NCI-H1436 treated with DMSO at 0.1 percent for 48 hours (cell line): ENCODE measurements at places on chromosomes 2 and 18.

- no peak for DNase-seq
Observed at GRCh38 chr18:46400449-46400848, 256.6 kb downstream of the LOXHD1 start.

DNA sequence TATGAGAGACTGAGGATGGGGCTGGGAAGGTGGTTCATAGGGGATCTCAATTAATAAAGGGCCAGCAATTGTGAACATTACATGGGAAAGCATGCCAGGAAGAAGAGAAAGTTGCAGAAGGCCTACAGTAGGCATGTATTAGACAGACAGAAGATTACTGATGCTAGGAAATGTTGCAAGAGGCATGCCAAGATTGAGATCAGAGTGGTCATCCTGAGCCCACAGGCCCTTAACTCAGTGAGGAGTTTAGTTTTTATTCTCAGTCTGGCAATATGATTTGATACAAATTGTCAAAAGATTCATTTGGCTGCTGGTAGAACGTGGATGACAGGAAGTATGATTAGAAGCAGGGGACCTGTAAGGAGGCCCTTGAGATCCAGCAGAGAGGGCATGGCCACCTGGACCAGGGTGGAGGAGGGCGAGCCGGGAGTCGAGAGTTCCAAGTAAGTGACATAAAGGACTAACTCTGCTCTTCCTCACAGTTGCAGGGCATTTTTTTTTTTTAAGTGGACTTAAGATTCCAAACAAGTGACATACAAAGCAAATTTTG is 54.9 kb downstream of the EPHA4 start:
- no peak for DNase-seq

GRCh38 chr18:57333940-57334339 is 18.4 kb upstream of the ST8SIA3 start:
- no peak for DNase-seq

GRCh38 chr2:106943468-106944200 is 57.7 kb upstream of the ST6GAL2 start:
- DNase-seq, result no peak

GRCh38 chr18:30522288-30522929 is 520.1 kb downstream of the DSC3 start:
- no peak for DNase-seq

DNA sequence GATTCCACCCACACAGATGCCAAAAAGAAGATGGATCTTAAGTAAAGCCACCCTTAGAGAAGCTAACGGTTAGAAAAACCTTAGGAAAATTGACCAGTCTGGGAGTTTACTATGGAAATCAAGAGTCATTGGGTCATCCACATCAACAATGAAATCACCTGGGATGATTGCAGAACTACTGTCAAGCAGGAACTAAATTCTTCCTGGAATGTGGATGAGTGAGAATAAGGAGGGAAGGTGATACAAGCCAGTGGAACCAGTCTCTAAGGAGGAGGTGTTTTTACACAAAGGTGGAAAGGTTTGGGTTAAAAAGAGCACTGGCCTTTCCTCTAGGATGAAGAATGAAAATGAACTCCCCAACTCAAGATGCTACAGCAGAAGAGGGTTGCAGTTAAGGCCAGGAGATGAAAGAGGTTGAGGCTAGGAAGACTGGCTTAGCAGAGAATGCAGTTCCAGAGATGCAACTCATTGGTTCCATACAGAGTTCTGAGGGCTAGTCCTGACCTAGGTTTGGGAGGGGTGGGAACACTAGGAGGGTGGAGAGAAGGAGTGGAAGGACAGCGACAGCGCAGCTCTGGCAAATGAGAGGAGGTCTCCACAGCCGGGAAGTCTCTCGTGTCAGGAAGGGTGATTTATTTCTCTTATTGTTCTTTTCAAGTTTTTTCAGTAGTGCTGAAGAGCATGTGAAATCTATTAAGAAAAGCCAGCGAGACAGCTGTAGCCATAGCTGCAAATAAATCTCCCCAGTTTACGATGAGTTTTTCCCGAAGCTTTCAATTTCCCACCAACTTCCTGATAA is 27.7 kb upstream of the KDM3A start:
- no peak for DNase-seq

- no peak for DNase-seq
Observed at GRCh38 chr2:76748581-76749296, 773.4 kb downstream of the LRRTM4 start.

GRCh38 chr18:78640246-78640995 is 339.2 kb upstream of the SALL3 start:
- DNase-seq, result no peak

DNA sequence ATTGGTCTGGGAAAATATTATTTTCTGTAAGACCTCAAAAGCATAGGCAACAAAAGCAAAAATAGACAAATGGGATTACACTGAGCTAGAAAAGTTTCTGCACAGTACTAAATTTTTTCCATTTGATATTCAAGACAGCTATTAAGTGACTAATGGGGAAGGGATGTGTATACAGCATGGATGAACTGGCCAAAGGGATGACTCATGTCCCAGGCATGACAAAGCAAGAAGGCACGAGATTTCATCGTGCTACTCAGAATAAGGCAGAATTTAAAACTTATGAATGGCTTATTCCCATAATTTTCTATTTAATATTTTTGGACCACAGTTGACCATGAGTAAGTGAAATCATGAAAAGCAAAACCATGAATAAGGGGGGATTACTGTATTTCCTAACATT is 1250.1 kb upstream of the GYPC start:
- DNase-seq, result no peak

DNA sequence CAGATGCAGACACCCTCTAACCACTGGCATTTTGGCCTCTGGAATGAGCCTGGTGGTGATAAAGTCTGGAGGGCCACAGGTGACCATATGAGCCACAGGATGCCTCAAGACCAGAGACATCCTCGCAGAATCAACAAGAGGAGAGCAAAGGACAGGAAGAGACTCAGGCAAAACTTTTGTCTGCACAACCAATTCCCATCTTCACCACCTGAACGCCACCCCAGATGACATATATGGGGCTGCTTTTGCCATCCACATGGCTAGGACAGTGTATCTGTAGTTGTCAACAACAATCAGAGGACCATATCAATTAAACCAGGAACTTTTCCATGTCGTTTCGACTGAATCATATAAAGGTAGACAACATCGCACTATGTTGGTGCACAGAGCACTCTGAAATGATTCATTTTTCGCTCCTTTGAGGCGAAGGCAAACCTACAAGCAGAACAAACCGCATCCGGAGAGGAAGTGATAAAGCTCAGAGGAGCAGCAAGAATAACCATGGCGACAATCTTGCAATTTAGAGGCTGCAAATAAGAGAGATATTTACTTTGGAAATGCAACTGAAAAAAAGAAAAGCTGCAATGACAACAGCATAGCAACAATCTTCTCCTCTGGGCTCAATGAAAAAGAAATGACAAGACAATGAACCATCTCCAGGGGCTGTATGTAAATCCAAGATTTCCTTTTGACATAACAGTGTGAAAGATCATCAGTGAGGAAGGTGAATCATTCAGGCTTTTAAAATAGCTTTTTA is 204.5 kb downstream of the ARL4C start:
- no peak for DNase-seq

- DNase-seq, result no peak
Observed at GRCh38 chr2:2633017-2633416, 301.9 kb upstream of the MYT1L start.

GRCh38 chr18:56188529-56189275 is 449.7 kb downstream of the TXNL1 start:
- DNase-seq, result no peak

DNA sequence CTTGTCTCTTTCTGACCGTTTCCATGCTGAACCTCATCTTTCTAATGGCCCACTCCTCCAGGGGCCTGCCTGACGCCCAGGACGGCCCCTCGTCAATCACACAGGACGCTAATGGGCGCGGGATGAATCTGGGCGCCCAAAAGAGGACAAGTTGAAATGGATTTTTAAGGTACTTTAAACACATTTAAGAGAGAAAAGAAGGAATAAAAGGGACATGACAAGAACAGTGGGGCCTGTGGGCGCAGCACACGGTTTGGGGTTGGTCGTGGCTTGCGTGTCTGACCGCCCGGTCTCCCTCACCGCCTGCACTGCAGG is 607 bp upstream of the UBE2F start:
- DNase-seq, result no peak

DNA sequence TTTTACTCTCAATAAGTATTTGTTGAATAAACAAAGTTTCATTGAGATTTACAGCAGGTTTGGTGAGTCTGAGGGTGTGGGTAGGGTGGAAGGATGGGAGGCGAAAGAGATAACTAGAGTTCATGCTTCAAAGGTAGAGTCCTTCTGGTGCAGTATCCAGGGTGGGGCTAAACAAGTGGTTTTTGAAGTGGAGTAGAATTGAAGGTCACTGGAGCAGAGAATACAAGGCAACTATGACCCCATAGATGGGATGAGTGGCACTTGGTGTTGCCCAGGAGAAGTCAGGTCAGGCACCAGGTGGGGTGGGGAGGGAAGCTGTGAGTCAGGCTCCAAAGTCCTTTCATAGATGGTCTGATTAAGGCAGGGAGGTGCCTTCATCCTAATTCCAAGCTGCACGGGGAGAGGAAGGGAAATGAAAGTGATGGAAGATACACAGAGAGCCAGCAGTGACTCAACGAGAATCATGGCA is 6.6 kb upstream of the CAB39 start:
- no peak for DNase-seq

DNA sequence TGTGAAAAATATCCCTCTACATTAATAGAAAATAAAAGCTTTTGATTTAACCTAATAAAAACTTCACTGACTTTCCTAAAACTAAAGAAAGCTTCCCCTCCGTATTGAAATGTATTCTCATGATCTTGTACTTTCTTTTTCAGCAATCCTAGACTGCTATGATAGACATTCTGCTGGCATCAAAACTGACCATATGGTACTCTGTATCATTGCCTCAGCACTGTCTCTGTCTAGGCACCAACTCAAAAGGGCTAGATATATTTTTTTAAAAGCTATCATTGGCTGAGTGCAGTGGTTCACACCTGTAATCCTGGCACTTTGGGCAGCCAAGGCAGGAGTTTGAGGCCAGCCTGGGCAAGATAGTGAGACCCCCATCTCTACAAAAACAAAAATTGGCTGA is 32.9 kb downstream of the CDKL4 start:
- no peak for DNase-seq

GRCh38 chr2:167293943-167294775 is 405.9 kb downstream of the XIRP2 start:
- no peak for DNase-seq

- DNase-seq, result no peak
Observed at GRCh38 chr2:36339607-36340218, 15.9 kb upstream of the CRIM1 start.

DNA sequence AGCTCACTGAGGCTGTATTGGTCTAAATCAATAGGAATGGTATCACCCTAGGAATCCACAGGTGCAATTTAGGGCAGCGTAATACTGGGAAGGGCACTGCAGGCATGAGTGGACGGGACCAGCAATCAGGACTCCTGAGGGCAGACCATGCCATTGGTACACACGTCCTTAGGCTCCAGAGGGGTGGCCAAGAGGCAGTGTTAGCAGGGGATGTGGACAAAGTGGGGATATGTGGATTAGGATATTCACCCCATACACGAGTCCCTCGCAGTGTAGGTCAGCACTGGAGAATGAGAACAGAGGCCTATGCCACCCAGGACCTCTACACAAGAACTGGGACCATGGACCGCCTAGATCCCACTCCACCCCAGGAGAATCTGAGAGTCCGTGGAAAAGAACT is 389.8 kb downstream of the BCL11A start:
- DNase-seq, result no peak

- DNase-seq, result no peak
Observed at GRCh38 chr2:1636791-1637415, 107.4 kb downstream of the PXDN start.

DNA sequence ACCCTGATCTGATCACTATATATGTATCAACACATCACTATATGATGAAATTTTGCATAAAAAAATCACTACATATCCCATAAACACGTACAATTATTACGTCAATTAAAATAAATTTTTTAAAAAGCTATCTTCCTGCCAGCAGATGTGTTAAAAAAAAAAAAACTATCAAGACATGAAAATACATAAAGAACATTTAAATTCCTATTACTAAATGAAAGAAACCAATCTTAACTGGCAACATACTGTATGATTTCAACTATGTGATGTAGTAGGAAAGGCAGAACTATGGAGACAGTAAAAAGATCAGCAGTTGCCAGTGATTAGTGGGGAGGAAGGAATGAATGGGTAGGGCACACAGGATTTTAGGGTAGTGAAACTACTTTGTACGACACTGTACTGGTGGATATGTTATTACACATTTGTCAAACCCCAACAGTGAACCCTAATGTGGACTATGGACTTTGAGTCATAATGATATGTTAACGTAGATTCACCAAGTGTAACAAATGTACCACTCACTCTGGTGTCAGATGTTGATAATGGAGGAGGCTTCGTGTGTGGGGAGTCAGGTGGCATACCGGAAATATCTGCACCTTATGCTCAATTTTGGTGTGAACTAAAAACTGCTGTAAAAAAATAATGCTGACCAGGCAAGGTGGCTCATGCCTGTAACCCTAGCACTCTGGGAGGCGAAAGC is 27.4 kb downstream of the USP34 start:
- DNase-seq, result no peak

DNA sequence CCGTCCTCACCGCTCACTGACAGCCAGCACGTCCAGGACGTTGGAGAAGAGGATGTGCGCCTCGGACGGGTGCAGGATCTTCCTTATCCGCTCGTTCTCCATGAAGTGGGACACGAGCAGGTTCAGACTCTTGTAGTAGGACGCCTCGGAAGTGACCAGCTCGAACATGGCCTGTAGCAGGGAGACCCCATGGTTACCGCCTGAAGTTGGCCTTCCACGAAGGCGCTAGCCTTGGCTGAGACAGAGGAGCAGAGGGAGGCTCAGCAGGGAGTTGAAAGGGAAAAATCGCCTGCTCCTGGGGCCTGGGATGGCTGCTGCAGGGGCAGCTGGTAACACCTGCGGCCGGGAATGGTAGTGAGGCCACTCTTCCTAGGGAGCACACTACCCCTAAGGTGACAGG is 24.7 kb downstream of the SNORC start:
- DNase-seq, result no peak

GRCh38 chr18:9916077-9916639 is 2.3 kb downstream of the VAPA start:
- DNase-seq, result no peak

- no peak for DNase-seq
Observed at GRCh38 chr2:21535826-21536225, 412.1 kb downstream of the TDRD15 start.

GRCh38 chr2:42138163-42139015 is 30.8 kb upstream of the EML4 start:
- no peak for DNase-seq

DNA sequence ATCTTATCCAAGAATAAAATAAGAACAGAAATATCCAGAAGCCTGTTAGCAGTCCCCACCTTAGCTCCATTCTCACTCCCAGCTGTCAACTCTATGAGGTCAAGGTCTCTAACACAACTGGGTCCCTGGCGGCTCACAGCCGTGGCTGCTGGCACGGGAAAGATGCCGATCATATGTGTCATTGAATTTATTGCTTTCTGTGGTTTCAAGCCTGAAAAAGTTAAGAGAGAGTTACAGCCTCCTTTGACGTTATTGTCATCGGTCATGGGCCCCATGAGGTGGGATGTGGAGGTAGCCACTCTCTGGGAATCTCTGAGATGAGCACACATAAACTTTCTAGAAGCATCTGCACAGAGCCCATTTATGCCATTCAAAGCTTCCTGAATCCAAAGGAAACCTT is 28.7 kb upstream of the CABLES1 start:
- DNase-seq, result no peak

- DNase-seq, result no peak
Observed at GRCh38 chr2:189407281-189408209, 33.7 kb upstream of the WDR75 start.
